Inflammatory macrophage treated with lipopolysaccharide for 1 hour (primary cell): ENCODE measurements at places on chromosomes 11 and 22.

GRCh38 chr11:102238391-102238821, 78.9 kb upstream of the BIRC3 start:
- no peak for DNase-seq

DNA sequence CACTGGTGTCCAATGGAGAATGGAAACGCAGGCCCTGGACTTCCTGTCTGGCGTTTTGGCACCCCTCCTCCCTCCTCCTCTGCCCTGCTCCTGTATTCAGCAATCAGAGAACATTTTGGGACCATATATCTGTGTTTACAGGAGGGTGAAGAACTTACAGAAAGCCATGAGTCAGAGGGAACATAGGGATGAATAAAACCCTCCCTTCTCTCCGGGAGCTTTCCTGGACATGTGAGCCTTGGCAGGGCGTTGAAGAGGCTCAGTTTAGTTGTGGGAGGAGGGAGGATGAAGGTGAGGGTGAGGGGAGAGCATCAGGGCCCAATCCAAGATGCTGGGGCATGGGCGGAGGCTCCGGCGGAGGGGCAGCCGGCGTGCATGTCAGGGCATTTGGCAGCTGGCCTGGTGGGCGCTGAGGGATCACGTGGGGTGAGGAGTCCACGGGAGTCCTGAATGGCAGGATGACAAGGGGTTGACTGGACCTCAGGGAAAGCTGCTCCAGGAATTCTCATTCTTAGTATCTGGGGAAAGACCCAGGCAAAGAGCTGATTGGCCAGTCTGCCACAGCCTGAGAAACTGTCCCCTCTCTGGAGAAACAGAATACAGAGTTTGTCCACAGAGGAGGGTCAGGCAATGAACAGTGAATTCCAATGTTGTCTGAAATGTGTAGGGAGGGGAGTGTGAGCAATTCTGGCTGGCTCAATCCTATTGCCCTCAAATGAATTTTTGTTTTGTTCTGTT, 28.9 kb downstream of the MICAL2 start:
- DNase-seq: no peak

GRCh38 chr11:14894657-14895598, 2.9 kb upstream of the CYP2R1 start:
- peak; percentile 89 for DNase-seq

DNA sequence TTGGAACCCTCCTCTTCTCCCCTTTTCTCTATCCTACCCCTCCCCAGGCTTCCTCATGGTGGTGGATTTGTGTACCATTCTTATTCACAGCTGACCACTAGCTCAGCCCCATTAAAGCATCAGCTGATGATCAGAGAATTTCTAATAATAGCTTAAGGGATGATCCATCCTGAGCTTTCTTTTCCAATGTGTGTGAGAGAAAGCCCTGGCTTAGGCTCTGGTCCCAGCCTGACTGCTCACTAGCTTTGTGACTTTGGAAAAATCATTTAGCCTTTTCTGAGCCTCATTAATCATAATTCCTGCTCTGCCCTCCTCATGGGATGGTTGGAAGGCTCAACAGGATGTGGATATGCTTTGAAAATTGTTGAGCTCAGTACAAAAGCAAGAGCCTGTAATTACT, 26.3 kb upstream of the CCDC90B start:
- no peak for DNase-seq

DNA sequence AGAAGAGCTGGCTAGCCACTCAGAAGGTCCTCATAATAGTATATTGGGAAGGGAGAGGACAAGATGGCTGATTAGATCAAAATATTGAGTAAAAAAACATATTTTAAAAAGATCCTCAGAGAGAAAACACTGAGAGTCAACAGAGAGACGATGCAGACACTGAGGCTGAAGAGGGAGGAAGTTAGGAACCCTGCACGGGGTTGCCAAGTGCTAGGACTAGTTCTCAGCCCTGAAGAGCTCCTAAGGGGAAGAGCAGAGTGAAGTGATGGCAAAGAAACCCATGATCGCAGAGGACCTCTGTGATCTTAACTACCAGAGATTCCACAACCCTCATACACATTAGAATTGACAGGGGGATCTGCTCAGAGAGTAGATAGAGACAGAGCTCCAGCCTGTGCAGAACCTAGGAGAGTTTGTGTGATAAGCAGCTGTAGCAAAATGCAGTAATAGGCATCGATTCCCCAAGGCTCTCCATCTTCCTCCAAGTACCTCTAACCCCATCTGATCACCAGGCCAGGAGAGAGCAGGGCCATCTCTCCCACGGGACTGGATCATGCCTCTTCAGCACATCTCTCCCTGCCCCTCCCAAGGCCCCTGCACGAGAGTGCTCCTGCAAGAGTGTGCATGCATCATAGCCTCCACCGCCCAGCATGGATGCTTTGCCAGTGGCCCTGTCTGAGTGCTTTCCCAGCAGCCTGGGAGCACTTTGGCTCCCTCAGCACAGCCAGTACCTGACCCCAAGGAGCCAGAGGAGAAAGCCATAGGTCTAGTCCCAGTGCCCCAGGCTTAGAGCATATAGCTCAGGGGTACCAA, 41.2 kb upstream of the ARL14EP start:
- no peak for DNase-seq

DNA sequence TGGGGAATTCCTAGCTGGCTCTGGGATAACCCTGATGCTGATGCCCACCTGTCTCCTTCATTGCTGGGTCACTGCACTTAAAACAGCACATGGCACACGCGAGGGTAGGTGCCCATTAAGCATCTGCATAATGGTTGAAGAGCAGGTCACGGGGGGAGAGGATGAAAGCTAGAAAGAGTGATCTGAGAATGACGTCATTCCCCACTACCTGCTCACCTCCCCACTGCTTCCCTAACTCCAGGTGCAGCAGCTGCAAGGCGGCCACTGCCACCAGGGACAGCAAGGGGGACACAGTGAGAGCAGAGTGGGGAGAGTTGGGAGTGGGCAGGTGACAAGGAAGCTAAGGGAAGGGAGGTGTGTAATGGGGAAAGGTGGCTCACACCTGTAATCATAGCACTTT, 27.0 kb downstream of the ADA2 start:
- no peak for DNase-seq
